ENCODE measurements at places on chromosomes 7 and 10.
A peak's percentile ranks its signal among the peaks of the same experiment; 100 is the strongest.

DNA sequence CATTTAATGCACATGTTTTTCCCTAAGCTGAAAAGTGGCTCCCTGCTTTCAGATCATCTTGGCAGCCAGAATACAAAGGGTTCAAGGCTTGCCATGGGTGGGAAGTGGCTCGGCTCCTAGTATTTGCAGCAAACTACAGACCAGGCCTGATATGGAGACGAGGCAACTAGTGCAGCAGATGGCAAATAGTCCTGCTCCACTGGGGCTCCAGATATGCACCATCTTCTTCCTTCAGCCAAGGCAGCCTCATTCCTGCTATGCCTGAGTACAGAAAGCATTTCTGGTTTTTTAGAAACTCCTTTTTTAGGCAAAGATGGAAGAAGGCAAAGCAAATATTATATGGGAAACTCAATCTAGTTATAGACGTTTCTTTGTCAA is 23.9 kb downstream of the LRRC4 start:
- no peak for DNase-seq

DNA sequence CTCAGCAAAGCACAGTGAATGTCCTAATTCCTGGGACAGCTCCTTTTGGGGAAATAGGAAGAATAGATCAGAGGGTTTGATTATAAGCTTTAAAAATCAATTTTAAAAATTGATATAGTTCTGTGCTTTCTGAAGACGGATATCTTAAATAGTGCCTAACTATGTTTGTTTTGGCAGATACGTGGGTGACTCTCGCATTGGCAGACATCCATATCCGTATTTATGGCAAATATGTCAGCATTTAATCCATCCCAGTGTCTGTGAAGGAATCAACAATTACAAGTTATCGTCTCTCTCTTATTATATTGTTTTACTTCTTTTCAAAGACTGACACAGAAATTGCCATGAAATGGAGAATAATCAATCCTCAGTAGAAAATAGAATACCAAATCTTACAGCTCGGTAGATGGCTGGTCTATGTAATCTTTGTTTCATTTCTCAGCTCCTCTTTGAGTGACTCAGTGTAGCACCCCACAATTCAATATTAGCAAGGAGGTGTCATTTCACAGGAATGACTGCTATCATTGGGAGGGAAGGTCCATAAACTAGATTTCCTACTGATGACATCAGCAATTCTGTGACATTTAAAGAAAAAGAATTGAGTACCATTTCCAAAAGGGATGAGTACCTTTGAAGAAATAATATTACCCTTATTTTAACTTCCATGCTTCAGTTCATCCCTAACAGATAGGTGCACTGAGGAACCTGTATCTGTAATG is 186.4 kb upstream of the NFE2L3 start:
- DNase-seq: no peak

GRCh38 chr7:69703099-69703498 is 104.8 kb downstream of the AUTS2 start:
- no peak for DNase-seq

DNA sequence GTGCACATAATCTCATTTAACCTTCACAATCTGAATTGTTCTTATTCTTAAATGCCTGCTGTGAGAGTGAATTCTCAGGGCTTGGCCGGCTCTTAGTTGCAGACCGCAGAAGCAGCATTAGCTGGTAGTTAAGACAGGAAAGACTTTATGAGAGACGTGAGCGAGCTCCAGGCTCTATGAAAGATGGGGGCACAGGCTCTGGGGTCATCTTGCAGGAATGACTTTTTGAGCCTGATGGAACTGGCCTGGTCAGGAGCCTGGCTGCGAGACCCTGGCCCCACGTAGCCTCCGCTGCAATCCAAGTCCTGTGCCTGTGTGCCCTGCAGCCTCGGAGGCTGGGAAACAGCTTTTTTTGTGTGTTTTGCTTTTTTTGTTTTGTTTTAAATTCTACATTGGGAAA is 958.8 kb upstream of the ZNF722 start:
- no peak for DNase-seq

GRCh38 chr10:29102233-29102632 is 186.6 kb upstream of the LYZL1 start:
- no peak for DNase-seq

- peak; percentile 2 for DNase-seq
Observed at GRCh38 chr7:135508883-135509588, 866 bp downstream of the CNOT4 start.

DNA sequence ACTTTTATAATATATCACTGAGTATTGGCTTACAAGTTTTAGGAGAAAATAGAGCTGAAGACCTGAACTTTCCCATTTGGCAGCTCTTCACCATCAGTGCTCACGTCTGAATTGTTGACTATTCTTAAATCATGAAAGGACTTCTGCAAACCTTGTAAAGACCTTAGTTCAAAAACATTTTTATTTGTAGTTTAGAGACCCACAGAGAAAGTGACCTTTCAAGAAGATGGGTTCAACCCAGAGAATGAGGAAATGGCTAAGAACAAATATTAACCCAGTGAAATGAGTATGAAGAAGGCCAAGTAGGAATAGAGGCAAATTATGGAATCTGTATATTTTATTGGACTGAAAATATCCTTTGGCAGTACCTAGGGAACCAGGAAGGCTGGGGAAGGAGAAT is 1151.1 kb downstream of the GATA3 start:
- DNase-seq: no peak

- no peak for DNase-seq
Observed at GRCh38 chr7:130486954-130487436, 4.9 kb upstream of the MEST start.

DNA sequence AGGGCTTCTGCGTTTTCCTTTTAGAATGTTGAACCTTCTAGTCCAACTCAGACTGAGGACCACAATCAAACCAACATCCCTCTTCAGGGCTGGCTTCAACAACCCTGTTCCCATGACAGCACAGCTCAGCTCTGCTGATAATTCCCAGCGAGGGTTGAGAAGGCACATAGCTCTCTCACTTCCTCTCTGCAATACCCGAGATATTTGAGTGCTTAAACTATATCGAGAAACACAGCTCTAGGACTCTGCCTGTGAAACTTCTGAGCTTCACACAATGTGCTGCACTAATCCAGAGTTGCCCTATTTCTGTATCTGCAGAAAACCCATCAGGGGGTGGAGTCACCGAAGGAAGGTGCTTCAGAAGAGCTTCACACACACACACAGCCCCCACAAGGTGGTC is 1.6 kb upstream of the ADARB2 start:
- DNase-seq: no peak

DNA sequence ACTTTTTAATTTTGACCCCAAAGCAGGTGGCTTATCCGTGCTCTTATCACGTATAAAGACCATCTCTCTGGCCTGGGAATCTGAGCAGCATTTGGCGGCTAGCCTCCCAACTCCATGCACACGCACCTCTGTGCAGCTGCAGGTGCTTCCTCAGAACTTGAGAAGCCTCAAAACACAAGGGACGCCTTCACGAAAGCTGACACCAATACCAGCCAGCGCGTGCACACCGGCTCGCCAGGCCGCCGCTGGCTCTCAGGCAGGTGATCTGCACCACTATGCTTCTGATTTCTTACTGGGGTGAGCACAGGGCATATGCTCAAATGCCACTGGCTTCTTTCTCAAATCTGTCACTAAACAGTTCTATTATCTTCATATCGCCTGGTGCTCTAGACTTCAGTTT is 145.0 kb downstream of the PARD3 start:
- no peak for DNase-seq

- no peak for DNase-seq
Observed at GRCh38 chr7:105825371-105825770, 51.0 kb downstream of the ATXN7L1 start.

DNA sequence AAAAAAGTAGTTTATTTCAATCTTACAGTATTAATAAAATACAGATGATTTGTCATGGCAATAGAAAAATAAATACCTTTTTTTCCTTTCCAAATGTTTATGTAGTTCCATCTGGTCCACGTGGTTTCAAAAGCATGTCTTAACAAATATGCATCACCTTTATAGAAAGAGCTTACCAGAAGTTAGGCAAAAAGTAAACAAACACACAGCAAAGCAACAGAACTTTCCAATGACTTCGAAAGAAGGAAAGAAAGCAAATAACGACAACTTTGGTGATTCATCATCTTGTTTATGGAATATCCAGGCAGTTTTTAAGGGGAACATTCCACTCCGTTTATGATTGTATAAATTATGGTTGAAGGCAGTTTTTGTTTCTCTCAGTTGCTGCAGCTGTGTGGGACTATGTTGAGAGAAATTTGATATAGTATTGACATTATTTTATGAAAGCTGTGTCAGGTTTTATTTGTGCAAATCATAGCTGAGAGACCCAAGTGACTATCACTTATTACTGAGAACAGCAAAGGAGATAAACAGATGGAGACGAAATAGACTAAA is 203.1 kb downstream of the CDC14C start:
- DNase-seq: no peak

- DNase-seq: no peak
Observed at GRCh38 chr7:1919539-1920265, 249.6 kb downstream of the ELFN1 start.

GRCh38 chr10:86944907-86945306 is 12.5 kb downstream of the MMRN2 start:
- DNase-seq: no peak

DNA sequence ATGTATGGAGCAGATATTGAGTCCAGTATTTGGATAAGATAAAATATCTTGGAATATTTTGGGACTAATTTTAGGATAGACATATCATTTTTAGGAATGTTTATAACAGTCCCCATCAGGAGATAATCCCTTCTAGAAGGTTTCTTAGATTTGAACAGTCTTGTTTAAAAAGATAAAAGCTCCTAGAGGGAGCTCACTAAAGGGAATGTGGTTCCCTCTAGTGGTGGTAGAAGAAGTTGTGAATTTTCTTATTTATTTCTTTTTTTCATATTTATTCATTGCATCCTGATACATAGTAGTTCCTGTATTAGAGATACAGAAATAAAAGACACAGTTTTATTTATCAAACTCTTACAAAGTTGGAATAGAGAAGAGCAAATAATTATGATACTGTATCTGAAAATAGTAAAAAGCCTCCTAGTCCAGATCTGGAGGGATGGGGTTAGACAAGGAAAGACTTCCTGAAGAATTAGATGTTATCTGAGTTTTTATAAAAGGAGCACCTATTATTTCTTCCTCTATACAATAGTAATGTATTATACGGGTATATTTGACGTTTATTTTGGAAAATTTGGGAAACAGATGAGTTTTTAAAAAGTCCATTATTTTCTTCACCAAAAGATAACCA is 24.5 kb upstream of the KLF14 start:
- DNase-seq: no peak

- DNase-seq: no peak
Observed at GRCh38 chr10:110425684-110426293, 71.9 kb upstream of the DUSP5 start.

DNA sequence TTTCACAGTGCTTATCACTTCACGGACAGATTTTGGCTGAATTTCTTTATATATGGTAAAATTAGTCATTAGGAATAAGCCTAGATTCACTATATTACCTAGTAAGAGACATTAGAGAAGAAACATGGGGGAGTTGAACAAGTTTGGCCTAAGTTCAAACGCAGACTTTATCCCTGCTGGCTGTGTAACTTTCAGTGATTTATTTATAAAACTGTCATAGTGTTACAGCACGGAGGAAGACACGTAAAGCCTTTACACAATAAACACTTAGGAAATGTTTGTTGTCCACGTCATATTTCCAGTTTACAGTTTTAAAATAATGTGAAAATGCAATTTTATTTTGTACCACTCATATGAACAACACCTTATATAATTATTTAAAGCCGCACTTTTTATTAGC is 661.5 kb downstream of the MAGI2 start:
- no peak for DNase-seq

- no peak for DNase-seq
Observed at GRCh38 chr7:77791336-77791735, 6.9 kb downstream of the TMEM60 start.

GRCh38 chr7:38232502-38233366 is 40.7 kb downstream of the TARP start:
- peak; percentile 63 for DNase-seq

DNA sequence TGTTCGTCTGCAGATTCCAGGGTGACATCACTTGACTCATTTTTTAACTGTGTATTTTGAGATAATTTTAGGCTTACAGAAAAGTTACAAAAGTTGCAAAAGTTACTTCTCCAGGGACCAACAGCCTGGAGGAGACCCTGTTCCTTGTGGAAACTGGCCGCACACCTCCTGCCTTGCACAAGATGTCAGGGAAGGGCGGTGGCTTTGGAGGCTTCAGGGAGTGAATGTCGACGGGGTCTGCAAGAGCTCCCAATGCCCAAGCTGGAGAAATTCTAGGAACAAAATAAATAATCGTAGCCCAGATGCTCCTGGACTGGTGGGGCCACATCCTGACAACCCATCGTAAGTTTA is 62.2 kb upstream of the FAM20C start:
- DNase-seq: no peak

- no peak for DNase-seq
Observed at GRCh38 chr7:54987772-54988171, 31.0 kb upstream of the EGFR start.

GRCh38 chr7:30278849-30279652 is 5.3 kb upstream of the ZNRF2 start:
- DNase-seq: no peak

DNA sequence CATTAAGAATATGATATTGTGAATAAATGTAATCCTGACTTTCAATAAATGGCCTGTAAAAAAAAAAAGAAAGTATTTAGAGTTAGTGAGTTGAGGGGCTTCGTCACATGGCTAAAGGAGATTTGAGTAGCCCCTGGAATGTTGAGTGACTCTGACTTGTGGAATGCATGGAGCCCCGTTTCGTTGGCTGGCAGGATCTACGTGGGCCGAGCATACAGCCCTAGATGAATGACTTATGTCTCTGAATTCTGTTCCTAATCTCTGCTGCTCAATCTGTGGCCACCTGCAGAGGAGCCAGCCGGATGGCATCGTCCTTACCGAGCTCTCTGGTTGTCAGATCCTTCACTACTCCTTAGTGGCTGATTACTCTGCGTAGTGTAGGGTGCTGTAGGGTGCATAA is 155.7 kb downstream of the MGMT start:
- DNase-seq: no peak

- DNase-seq: no peak
Observed at GRCh38 chr7:121519548-121520521, 123.7 kb upstream of the FAM3C start.

DNA sequence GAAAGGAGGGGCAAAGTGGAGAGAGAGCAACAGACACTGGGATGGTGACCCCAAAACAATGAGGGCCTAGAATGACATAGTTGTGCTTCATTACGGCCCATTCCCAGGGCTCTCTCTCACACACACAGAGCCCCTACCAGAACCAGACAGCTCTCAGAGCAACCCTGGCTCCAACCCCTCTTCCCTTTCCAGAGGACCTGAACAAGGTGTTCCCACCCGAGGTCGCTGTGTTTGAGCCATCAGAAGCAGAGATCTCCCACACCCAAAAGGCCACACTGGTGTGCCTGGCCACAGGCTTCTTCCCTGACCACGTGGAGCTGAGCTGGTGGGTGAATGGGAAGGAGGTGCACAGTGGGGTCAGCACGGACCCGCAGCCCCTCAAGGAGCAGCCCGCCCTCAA is 20.7 kb downstream of the PRSS2 start:
- no peak for DNase-seq

DNA sequence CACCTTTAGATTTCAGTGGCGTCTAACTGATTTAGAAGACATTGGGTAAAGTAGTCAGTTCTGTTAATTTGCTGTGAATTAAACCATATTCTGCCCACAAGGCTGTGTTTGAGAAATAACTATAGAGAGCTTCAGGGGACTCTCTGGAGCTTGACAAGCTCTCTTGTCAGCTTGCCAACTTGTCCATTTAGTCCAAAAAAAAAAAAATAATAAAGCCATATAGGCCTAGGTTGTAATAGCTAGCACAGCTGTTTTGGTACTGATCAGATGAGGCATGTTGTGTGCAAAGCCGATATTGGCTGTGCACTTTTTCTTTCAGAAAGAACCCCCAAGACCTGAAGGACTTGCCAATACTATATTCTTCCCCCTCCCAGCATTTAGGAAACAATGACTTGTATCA is 20.2 kb upstream of the ZNF282 start:
- no peak for DNase-seq
